NCI-H446 treated with DMSO at 0.1 percent for 48 hours (cell line): ENCODE measurements at places on chromosomes 4 and X.

GRCh38 chr4:84238247-84239090, 260.6 kb downstream of the NKX6-1 start:
- DNase-seq = no peak

DNA sequence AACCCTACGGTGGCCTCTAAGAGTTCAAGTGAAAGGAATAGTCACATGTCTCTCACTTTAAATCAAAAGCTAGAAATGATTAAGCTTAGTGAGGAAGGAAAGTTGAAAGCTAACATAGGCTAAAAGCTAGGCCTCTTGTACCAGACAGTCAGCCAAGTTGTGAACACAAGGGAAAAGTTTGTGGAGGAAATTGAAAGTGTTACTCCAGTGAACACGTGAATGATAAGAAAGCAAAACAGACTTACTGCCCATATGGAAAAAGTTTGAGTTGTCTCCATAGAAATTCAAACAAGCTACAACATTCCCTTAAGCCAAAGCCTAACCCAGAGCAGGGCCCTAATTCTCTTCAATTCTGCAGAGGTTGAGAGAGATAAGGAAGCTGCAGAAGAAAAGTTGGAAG, 51.5 kb upstream of the RAB9B start:
- DNase-seq = no peak

GRCh38 chr4:113540859-113541258, 220.7 kb downstream of the CAMK2D start:
- no peak for DNase-seq

DNA sequence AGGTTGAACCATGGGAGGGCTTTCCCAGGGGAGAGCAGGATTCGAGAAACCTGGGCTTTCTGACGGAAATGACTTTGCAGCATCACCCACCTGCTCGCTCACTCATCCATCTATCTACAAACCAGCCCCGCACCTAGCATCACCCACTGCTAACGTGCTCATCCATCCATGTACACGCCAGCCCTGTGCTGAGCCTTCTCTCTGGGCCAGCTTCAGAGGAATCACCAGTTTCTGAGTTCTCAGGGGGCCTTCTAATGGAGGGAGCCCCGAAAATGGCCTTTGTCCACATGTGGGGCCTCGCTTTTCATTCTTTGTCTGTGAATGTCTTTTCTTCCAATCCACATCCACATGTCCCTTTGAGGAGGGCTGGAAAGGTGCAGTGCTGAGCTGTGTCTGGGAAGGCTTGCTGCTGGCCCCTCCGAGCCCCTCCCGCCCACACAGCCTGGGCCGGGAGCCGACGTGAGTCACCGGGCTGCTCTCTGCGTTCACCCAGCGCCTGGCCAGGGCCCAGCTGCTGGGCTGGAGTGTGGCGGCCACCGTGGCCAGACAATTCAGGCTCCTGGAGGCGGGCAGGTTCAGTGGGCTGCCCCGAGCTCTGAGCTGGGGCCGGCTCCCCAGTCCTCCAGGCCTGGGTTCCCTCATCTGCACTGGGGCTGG, 14.7 kb downstream of the SORCS2 start:
- no peak for DNase-seq

- DNase-seq = peak; percentile 34
Observed at GRCh38 chr4:37542706-37543105, 143.5 kb downstream of the RELL1 start.
